ENCODE measurements at places on chromosomes 16 and 17.

- DNase-seq = no peak
Measured at GRCh38 chr17:54977744-54978143, 9.2 kb downstream of the STXBP4 start.

- DNase-seq = no peak
Measured at GRCh38 chr17:36691606-36692005, 90.2 kb downstream of the MRM1 start.

- peak; percentile 84 for DNase-seq
Measured at GRCh38 chr17:28726226-28726626, at the start of gene TLCD1. Gene TLCD1, minus strand, starts transcription at chr17:28726233. Its CDS starts 136 bp downstream, at chr17:28726097.

- DNase-seq = no peak
Measured at GRCh38 chr17:31778523-31778922, 80.5 kb downstream of the COPRS start.

DNA sequence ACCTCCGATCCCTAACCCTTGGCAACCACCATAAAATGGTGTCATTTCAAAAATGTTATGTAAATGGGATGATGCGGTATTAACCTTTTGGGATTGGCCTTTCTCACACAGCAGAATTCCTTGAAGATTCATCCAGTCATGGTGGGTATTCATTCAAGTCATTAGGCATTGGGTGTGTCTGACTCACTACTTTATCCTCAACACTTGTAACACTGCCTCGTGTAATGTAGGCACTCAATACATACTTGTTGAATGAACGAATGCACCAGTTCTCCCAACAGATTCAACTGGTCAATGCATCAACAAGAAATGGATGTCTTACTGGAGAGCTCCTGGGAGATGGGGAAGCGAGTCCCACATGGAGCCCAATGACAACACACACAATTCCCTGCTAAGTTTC lies 21.8 kb upstream of the GAN start:
- no peak for DNase-seq

GRCh38 chr16:57576429-57576870 lies 34.0 kb downstream of the ADGRG5 start:
- peak; percentile 79 for DNase-seq

- DNase-seq = peak; percentile 53
Measured at GRCh38 chr16:88383401-88384221, 852 bp downstream of the ZNF469 start.

DNA sequence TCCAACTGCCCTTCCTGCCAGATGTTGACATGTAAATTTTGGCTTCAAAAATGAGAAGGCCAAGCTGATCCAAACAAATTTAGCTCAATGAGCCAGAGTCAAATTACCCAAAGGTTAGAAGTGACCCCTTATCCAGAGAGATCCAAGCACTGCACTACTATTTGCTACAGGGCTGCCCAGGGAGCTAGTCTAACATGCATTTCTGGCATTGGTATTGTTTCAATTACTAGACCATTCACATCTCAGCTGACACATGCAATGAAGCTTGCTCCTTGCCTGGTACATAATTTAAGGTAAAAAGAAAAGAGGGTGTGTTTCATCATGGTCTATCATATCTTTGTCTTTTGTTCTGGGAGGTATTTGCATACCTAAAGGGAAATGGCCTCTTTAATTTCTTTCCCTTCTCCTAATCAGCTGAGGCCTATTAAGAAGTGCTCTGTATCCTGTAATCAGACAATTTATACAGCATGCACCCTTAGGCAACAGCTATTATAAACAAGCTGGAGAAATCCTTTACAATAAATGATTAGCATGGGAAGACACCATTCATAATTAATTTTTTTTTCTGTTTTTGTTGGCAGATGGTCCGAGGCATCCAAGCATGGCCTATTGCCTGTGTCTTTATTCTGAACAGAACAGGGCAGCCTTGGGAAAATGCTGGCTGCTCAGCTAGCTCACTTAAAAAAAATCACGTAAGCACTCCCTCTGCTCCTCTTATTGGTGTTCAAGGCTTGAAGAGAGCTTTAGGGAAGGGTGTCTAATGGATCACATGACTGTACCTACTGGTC lies 161.5 kb upstream of the SALL1 start:
- no peak for DNase-seq

DNA sequence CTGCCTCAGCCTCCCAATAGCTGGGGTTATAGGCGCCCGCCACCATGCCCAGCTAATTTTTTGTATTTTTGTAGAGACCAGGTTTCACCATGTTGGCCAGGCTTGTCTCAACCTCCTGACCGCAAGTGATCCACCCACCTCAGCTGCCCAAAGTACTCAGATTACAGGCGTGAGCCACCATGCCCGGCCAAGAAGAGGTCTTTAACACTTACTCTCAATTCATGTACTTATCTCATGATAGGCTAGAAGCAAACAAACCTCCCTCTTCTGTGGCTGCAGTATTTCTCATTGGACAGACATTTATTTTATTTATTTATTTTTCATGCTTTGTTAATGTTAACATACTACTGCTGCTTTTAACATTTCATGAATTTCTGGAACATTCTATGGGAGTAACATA lies 7.0 kb upstream of the NT5C start:
- no peak for DNase-seq

DNA sequence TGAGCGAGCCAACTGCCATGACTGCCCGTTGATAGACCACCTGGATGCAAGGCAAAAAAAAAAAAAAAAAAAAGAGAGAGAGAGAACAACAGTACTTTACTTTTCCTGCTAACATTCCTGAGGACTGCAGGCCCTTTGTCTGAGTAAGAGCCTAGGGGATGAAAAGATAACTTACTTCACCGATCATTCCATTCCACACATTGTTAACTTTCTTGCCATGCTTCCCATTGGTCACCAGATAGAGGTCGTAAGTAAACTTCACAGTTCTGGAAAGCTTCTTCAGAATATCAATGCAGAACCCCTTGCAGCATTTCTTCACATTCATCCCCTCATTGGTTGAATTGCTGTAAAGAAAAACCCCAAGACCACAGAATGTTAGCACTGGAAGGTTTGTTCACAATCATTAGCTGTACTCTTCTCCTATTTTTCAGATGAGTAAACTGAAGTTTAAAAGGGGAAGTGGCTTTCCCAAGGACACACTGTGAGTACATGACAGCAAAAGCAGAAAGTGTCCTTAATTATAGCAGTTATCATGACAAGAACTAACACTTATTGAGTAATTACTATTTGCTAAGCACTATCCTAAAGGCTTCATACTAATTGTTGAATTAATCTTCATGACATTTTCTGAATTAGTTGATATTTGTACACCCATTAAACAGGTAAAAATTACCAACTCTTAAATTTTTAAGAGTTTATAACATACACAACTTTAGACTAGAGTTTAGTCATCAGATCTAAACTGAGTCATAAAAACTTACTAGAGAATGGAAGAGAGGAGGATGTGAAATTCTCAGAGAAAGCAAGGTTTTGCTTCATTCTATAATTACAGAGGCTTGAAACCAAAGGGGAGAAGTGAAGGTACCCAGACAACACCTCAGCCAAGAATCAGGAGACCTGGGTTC lies 341.2 kb downstream of the GRIN2A start:
- DNase-seq = no peak

DNA sequence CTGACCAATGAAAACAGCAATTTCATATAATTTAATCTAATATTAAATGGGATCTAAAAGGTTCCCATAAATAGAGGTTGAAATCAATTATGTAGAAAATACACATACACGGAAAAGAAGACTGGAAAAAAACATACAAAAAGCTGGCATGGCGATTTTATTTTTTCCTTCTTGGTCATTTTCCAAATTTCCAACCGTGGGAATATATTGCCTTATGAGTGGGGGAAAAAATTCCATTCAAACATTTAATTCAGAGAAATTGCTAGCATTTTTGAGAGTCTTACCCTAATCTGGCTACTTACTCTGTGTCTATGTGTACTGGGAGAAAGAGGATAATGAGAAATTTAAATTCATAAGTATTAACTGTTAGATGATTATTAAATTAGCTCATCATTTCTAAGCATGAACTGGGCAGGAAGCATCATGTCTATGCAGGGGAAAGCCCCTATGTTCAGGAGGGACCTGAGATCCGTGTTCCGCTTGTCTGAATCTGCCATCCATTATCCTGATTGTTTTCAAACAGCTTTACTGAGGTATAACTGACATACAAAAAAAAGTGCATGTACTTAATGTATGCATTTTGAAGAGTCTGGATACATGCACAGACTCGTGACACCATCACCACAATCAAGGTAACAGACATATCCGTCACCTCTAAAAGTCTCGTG lies 145.2 kb downstream of the XYLT1 start:
- no peak for DNase-seq

- DNase-seq = no peak
Measured at GRCh38 chr16:84879569-84880487, 60.0 kb downstream of the CRISPLD2 start.

GRCh38 chr16:47196457-47196856 lies 52.7 kb upstream of the NETO2 start:
- DNase-seq = no peak

GRCh38 chr17:65137021-65137939 lies at the start of gene RGS9:
Gene RGS9, plus strand, starts transcription at chr17:65137370. Its CDS starts 171 bp downstream, at chr17:65137541.
- DNase-seq = peak; percentile 91

- no peak for DNase-seq
Measured at GRCh38 chr17:28843816-28844148, 1.2 kb upstream of the FAM222B start.

GRCh38 chr16:79847101-79847500 lies 246.6 kb upstream of the MAF start:
- no peak for DNase-seq

- DNase-seq = no peak
Measured at GRCh38 chr16:62034231-62035114, 1.8 kb downstream of the CDH8 start.

DNA sequence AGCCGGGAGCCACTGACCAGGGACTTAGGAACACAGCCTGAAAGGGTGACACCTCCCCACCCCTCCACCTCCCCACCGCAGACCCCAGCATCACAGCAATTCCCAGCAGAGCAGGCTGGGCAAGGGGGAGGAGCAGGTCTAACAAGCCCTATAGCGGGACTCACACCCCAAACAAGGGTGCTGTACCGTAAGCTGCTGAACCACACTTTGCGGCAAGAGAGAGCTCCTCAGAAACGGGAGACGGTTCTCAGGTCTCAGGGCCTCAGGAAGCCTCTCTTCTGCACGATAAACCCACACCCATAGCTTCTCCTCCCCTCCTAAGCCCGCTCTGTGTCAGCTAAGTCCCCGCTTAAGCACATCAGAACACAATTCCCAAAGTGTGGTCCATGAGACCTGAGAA lies 11.7 kb upstream of the COTL1 start:
- no peak for DNase-seq

- no peak for DNase-seq
Measured at GRCh38 chr16:67087291-67087690, 22.4 kb upstream of the PHAF1 start.

- no peak for DNase-seq
Measured at GRCh38 chr16:89154390-89155183, 17.0 kb upstream of the CDH15 start.

- no peak for DNase-seq
Measured at GRCh38 chr17:33551911-33552310, 258.8 kb upstream of the ASIC2 start.

GRCh38 chr16:66668777-66669444 lies 27.6 kb downstream of the CMTM4 start:
- no peak for DNase-seq

- no peak for DNase-seq
Measured at GRCh38 chr17:34579979-34580684, 750 bp downstream of the TMEM132E start.

DNA sequence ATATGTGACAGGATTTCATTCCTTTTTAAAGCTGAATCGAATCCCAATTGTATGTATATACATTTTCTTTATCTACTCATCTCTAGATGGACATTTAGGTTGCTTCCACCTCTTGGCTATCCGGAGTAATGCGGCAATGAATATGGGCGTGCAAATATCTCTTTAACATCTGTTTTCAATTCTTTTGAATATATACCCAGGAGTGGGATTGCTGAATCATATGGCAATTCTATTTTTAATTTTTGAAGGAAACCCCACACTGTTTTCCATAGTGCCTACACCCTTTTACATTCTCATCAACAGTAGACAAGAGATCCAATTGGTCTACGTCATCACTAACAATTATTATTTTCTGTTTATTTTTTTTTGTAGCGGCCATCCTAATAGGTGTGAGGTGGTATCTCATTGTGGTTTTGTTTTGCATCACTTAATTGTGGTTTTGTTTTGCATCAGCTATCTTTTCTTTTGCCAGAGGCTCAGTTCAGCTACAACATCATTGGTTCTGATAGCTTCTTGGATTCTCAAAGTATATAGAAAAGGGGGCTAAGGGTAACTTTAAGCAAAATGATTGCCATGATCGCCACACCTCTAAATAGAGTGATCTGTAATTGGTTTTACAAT lies 25.6 kb upstream of the MAP2K6 start:
- no peak for DNase-seq

DNA sequence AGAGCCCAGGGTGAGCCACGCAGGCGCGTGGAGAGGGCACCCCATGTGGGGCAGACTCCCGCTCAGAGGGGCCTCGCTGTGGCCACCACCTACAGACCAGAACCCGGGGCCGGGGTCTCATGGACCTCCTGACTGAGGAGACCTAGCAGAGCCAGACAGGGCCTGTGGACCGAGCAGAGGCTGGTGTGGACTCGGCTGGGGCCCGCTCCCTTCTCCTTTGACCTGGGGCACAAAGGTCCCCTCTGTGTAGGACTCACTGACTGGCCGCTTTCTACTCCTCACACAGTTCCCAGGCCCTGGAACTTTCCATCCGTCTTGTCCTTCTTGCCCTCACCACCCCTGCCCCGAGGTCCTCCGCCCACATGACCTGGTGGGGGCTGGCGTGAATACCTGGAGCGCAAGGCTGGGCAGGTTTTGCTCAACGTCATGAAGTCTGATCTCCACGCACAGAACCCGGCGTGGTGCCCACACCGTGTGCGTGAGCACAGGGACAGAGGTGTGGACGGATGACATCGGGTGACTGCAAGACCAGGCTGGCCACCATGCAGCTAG lies 44.7 kb upstream of the ACSF3 start:
- DNase-seq = peak; percentile 43

DNA sequence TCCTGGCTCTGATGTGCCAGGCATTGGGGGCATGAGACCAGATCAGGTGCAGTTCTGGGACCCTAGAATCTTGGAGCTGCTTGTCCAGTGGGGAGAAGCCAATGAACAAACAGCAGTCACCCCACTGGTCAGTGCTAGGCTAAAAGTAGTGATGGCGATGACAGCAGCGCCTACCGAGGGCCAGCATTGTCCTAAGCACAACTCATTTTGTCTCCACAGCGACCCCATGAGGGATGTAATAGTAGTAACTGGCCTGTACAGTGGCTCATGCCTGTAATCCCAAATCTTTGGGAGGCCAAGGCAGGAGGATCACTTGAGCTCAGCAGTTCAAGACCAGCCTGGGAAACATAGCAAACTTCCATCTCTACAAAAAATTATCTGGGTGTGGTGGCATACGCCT lies 6.2 kb downstream of the SMCR8 start:
- DNase-seq = no peak

- peak; percentile 22 for DNase-seq
Measured at GRCh38 chr17:16923904-16924695, 47.8 kb downstream of the TNFRSF13B start.

DNA sequence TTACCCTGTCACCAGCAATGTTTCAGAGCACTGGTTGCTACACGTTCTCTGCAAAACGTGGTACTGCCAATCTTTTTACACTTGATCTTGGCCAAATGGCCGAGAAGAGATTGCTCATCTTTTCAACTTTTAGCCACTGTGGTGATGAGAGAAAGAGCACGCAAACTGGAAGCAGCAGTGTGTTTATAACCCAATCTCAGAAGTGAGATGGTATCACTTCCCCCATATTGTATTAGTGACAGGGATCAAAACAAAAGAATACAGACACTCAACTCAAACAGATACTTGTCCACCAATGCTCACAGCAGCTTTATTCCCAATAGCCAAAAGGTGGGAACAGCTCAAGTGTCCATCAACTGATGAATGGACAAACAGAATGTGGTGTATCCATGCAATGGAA lies 72.1 kb upstream of the FA2H start:
- no peak for DNase-seq

Measured in lower lobe of right lung (tissue), 2 donors.